ENCODE measurements at places on chromosomes 4 and X.

GRCh38 chr4:170305627-170306026 is 215.9 kb upstream of the AADAT start:
- DNase-seq: no peak

GRCh38 chrX:9654929-9655328 is 110.7 kb downstream of the GPR143 start:
- DNase-seq: no peak

GRCh38 chr4:53592122-53592521 is 836 bp upstream of the LNX1 start:
- no peak for DNase-seq

- no peak for DNase-seq
Observed at GRCh38 chr4:185654311-185654710, 119.0 kb upstream of the PDLIM3 start.

GRCh38 chr4:26985873-26986272 is 125.2 kb downstream of the STIM2 start:
- peak; percentile 13 for DNase-seq

DNA sequence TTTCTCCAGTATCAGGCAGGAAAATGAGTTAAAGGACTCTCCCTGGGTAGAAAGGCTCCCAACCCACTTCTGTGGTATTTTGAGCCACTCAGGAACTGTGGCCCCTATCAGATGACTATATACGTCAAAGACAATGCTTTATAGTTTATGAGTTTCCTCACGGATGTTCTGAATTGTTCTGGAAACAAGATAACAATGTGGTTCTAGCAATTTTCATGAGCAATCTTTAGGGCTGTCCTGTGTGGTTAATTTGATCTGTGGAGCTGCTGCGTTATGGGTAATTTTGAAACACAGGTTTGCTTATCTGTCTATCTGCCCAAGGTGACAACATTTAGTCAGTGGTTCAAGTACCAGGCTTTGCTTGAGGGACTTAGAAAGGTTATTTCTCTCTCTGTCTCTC is 46.7 kb upstream of the IL2 start:
- DNase-seq: no peak

- DNase-seq: no peak
Observed at GRCh38 chr4:108982402-108983185, 219.7 kb upstream of the ETNPPL start.

DNA sequence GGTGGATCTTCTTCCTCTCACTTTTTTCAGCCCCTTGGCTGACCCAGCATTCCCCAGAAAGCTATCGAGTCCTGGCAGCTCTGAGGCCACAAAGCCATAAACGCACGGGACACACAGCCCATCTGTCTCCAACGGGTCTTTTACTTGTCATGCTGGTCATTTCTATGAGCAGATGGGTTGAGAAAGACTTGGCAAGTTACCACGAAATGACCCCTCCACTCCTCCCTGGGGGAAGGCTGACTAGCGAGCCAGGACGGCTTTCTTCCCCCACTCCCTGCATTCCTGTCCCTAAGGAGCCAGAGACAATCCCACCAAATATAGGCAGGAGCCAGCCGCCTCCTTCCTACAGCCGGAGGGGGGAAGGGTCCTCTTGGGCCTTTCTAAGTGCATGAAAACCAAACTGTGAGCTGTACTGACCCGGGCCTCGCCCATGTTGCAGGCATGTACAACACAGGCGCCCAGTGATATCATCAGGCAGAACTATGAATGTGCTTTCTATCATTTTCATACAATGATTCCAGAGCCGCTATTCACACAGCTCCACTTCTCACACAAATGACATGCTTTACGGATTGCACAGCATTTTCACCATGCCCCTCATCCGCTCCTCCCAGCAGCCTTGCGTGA is 28.6 kb downstream of the AFAP1 start:
- DNase-seq: no peak

GRCh38 chrX:13506574-13506973 is 62.8 kb upstream of the EGFL6 start:
- DNase-seq: peak; percentile 12

DNA sequence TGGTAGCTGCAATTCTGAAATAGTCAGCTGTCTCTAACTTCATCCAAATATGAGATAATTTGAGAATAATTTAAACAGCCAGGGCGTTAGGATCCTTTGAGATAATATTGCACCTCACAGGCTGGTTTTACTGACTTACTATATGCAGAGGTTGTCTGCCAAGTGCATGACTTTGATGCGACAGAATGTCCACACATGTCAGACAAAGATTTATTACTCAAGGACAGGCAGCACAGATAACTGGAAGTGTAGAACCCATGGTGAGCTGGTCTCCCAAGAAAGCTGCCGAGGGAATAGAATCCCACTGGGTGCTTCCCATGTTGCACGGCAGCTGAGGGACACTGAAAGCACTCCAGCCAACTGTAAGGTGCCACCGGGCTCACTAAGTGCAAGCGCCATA is 166.2 kb upstream of the GALNTL6 start:
- no peak for DNase-seq

- no peak for DNase-seq
Observed at GRCh38 chrX:39484159-39485068, 613.3 kb downstream of the BCOR start.

GRCh38 chrX:71493111-71493613 is 39.7 kb upstream of the OGT start:
- DNase-seq: no peak

DNA sequence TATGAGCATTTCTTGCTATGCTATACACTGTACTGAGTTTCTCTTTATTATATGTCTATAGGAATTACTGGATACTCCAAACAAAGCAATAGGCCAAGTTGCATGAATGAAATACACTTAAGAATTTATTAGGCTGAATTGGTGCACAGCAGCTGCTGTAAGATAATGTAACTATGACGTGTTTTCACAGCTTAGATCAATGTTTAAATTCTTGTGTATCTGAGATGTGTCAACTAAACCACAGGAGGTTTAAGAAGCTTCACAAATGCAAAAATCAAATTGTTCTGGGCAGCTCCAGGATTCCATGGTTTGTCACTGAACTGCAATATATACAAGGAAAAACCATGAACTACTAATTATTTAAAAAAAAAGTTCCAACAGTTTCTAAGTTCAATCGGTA is 156.7 kb downstream of the MAPK10 start:
- DNase-seq: no peak

DNA sequence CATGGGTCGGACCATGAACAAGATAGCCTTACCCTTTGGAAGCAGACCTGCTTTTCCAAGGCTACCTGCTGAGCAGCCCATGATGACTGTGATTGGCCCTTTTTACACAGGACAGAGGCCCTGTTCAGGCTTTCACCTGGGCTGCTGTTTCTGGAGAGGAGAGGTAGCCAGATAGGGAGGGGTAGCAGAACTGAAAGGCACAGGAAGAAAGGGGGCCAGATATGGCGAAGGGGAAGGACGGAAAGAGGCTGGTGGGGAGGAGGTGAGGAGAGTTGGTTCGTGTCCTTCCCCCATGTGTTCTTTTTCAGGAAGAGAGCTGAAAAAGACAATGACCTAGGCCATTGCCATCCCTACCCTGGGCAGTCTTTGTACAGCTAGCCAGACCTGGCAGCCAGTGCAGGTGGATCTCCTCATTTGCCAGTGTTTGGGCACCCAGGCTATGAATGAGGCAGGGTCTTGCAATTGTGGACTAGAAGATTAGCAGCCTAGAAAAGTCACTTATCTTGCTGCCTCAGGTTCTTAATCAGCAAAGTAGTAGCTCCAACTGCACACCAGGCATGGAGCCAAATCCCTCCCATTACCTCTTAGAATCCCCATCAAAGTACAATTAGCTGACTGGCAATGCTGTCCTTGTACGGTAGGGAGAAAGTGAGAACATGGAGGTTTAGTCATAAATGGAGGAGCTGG is 139.6 kb downstream of the AMMECR1 start:
- no peak for DNase-seq

Measured in activated CD8-positive, alpha-beta memory T cell treated with anti-CD3 and anti-CD28 coated beads for 4 hours (primary cell).